NCI-H460 (cell line): ENCODE measurements at places on chromosomes 3 and 15.
A peak's percentile ranks its signal among the peaks of the same experiment; 100 is the strongest.

DNA sequence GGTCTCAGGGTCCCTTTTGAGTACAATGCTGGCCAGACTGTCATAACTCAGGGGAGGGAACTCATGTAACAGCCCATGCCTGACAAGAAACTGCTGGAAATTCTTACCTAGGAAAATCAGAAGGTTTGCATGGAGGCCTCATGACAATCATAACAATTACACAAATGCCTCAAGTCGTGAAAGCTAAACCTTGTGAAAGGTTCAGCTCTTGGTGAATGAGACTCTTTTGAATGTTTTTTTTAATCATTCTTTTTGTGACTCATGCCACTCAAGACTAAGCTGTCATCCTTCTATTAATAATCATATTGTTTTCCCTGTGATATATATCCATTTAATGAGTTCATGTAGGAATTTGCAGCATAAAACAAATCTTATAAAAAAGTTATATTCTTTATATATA lies 61.4 kb upstream of the LEKR1 start:
- DNase-seq, result no peak

GRCh38 chr3:196966526-196967401 lies 1.9 kb downstream of the PIGZ start:
- no peak for DNase-seq

DNA sequence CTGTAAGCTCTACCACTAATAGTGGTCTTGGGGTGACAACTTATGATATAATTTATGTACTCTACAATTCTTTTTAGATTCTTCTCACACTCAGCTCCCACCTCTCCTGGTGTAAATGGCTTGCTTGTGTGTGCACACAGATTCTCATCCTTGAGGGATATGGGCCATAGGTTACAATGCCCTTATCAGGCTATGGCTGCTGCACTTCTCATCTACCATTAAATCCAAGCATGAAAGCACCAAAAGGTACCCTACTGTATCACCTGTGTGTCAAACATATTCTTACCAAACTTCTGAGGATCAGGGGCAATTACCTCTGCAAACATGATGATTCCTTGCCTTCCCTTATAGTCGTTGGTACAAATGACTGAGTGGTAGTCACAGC lies 891.9 kb downstream of the SQOR start:
- no peak for DNase-seq

- DNase-seq, result no peak
Measured at GRCh38 chr3:177336873-177337450, 139.7 kb upstream of the TBL1XR1 start.

DNA sequence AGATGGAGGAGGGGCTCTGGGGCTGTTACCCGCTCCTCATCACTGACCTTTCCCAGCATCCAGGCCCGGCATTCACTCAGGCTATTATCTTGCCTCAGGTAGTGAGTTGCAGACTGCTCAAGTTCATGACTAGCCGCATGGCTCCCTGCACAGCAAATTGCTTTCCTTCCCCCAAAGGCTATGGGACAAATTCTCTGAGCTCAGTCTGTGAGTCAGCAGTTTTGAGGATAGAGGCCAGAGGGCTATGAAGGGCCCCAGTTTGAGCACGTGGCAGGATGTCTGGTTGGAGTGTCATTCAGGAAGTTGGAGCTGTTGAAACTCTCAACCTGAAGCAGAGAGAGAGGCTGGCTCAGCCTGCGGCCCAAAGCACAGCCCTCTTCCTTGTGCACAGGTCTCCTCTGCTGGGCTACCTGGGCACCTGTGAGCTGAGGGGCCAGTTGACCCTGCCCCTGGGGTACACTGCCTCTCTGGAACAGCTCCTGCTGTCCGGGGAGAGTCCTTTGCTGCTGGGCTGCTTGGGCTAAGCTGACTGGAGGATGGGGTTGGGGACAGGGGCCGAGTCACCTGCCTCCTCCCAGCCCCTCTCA lies 7.9 kb downstream of the FAH start:
- DNase-seq, result peak; percentile 31

DNA sequence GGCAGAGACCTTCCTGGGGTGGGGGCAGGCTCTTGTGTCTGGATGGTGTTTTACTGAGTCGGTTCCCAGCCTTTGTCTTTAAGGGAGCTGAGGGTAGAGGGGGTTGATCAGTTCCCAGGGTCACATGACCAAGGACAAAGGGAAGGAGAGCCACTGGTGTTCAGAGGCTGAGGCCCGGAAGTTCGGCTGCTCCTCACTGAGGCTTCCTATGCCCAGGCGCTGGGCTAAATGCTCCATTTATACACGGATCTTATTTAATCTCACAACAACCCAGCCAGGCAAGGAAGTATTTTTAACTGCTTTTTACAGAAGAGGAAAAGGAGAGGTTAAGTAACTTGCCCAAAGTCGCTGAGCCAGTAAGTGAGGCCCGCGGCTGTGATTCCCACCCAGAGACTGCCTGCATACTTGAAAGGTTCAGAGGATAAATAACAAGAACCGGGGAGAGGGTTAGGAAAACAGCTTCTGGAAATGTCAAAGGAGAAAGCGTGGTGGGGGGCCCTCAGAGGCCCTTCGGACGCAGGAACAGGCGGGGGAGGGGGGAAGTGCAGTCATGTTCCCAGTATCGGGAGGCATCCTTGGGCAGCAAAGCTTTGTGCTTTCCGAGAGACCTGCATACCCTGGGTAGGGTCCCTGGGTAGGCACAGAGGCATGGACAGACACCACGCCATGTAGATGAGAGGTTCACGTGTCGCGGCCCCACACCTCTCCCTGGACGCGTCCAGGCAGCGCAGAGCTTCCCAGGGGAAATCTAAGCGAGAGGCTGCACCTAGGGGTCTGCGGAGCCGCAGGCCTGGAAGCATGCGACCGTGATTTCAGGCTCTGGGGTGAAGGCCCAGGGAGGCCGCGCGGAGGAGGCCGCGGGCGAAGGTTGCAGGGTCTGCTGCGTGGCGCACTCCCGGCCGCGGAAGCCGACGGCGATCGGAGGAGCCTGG lies 21.3 kb downstream of the EPHB3 start:
- DNase-seq, result no peak
